Left lung (tissue), 14 donors: ENCODE measurements at places on chromosomes 4 and X. TPM values are rescaled to one million over a fixed set of nuclear protein-coding genes. Genes with fewer than 3 reads are reported as not detected.

DNA sequence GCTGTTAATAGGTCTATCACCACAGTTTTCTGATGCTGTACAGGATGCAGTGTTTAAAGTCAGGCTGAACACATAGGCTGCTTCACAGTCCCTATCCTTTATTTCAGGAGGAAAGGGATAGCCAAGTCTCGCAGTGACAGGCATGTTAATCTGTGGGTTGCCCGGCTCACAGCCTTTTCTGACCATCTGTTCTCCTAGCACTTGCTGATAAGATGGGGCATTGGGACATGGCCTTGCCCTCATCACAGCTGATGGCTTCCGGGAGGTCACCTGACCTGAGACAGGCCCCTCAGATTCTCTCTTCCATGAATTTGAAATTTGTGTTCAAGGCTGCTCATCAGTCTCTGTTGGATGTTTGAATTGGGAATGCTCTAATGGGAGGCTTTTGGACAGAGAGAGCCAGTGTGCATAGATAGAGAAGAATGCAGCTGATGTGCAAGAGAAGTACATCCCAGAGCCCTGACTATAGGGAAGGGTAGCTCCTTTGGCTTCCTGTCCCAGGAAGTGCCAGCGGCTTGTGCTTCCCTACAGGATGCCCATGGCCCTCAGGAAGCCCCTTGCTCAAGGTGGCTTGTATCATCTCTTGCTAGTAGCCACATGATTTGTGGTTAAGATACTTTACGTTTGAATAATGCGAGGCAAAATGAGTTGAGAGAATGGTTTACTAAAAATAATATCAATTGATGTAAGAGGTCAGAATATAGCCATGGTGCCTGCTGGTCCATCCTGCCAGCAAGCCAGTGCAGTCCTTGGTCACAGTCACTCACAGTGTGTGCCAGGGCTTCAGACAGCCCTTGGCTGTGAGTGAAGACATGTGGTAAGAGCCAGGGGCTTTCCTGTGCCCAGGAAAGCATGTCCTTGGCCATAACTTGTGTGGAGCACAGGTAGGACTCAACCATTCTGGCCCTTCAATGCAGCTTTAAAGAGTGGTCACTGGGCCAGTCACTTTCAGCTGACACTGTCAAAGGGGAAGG is 88.6 kb downstream of the TSPAN7 start:
- DNase-seq, result no peak

- no peak for DNase-seq
Observed at GRCh38 chr4:14912426-14912825, 89.9 kb upstream of the CPEB2 start.

DNA sequence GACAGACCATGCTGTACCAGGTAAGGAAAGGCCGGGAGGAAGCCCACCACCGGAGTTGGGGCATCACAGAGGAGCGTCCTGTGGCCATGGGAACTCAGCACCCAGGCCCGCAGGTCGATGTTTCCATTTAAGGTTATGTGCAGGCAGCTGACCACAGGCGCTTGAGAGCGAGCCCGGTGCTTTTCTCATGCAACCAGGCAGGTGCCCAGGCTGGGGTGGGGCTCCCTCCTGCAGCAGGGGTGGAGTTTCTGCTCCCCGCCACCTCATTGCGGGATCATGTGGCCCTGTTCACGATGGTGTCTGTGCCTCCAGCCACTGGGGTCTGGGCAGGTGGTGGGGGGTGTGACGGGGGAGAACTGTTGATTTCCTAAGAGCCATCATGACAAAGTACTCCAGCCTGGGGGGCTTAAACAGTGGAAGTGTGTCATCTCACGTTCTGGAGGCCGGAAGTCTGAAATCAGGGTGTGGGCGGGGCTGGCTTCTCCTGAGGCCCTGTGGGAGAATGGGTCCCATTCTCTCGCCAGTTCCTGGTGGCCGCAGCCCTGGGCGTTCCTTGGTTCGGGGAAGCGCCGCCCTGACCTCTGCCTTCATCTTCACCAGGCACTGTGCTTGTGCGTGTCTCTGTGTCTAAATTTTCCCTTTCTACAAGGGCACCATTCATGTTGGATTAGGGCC is 60.9 kb downstream of the CPZ start:
- no peak for DNase-seq

DNA sequence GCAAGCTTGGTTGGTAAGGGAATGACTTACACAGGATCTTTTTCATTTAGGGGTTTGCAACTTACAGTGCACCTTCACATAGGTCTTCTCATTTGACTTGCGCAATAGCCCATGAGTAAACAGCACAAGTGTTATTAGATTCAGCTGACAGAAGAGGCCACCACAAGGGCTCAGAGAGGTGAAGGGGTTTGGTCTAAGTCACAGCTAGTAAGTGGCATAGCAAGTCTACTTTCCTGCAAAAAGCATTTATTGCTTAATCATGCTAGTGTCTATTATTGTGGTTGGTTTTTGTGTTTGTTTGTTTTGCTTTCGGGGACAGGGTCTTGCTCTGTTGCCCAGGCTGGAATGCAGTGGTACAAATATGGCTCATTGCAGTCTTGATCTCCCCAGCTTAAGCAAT is 83.3 kb downstream of the SPRY1 start:
- no peak for DNase-seq

GRCh38 chr4:171896426-171896825 is 83.2 kb downstream of the GALNTL6 start:
- no peak for DNase-seq

- DNase-seq, result no peak
Observed at GRCh38 chrX:127606590-127606989, 445.6 kb downstream of the ACTRT1 start.

Gene MAGEA10
- total RNA-seq, result not detected

- no peak for DNase-seq
Observed at GRCh38 chrX:10932842-10933440, 178.2 kb upstream of the HCCS start.

DNA sequence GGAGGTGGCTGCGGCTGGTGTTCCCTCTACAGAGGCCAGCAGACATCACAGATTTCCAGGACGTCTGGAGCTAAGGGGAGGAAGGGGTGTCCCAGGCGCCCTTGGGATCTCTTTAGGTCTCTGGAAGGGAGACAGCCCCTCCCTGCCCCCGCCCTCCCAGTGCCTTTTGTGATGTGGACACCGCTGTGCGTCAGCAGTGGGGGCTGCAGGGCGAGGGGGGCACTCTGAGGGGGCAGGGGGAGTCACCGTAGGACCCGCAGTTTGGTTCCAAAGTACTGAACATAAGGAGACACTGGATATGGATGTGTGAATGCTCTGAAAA is 25.6 kb upstream of the MXD4 start:
- DNase-seq, result no peak

DNA sequence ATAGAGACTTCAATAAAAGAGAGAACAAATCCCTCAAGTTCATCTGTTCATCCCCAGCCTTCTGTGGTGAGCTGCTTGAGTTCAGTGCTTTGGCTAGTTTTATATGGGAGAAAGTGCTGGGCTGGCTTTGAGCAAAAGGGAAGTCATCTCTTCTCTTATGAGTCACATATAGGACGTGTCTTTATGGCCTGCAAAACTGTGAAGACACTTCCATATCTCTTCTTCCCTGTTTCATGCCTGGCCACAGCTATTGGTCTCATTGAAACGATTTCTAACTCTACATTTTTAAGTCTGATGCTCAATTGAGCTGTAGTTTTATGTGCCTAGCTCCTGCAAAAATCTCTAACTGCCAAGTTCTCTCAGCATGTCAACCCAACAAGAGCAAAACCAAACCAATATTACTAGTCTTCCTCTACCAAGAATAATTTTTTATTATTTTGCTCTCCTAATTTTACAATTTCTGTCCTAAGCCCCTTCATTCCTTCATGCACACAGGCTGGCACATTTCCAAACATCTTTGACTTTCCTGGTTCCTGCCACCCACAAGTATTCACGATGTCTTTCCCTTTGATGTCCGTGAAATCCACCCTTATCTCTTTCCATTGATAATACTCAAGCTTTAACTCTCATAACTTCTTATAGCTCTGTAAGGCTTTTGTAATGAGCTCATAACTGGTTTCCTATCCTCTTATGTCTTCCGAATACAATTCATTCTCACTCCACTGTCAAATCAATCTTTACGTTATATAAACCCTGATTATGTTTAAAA is 165.3 kb downstream of the BTC start:
- no peak for DNase-seq

DNA sequence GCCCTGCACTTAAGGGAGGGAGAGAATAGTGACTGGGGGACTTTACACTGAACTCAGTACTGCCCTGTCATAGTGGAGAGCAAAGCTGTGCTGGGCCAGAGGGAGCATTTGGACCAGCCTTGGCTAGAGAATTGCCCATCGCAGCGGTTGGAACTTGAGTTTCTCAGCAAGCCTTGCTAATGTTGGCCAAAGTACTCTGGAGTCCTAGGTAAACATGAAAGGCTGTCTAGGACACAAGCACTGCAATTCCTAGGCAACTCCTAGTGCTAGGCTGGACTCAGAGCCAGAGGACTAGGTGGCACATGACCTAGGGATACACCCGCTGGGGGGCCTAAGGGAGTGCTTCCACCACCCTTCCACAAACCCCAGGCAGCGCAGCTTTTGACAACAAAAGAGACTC is 15.0 kb downstream of the MED14 start:
- DNase-seq, result no peak

GRCh38 chr4:2036327-2036726 is 22.8 kb upstream of the NAT8L start:
- no peak for DNase-seq

- no peak for DNase-seq
Observed at GRCh38 chrX:150429594-150429993, 66.5 kb downstream of the MAMLD1 start.

Gene BEND2
- not detected for total RNA-seq
